Brain pericyte (primary cell): ENCODE measurements at places on chromosomes 16 and 17.

DNA sequence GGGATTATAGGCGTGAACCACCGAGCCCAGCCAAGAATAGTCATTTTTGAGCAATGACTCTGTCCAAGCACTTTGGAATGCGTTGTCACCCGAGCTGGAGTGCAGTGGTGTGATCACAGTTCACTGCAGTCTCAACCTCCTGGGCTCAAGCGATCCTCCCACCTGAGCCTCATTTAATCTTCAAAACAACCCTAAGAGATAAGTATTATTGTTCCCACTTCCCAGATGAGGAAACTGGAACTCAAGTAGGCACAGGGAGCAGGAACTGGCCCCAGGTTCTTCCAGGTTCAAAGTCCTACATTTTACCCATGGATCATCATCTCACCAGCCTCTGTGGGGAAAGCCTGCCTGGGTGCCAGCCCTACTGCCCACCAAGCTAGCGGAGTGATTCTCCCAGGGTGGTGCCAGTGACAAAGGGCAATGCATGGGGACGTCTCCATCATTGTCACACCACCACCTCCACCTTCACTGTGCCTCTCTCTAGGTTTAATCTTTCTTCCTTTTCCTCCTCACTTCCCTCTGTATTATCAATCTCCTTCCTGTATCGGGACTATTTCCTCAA, 11.3 kb upstream of the RNF157 start:
- no peak for DNase-seq

DNA sequence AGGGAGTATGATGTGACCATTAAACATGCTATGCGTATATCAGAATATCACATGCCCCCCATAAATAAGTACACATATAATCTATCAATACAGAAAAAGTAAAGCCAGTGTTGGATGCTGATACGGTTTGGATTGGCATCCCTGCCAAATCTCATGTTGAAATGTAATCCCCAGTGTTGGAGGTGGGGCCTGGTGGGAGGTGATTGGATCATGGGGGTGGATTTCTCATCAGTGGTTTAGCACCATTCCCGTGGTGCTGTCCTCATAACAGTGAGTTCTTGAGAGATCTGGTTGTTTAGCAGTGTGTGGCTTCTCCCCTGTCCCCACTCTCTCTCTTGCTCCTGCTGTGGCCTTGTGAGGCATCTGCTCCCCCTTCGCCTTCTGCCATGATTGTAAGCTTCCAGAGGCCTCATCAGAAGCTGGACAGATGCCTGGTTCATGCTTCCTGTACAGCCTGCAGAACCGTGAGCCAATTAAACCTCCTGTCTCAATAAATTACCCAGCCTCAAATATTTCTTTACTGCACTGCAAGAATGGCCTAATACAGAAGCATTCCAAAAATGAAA, 88.9 kb downstream of the AATF start:
- no peak for DNase-seq

- no peak for DNase-seq
Observed at GRCh38 chr16:53600126-53600525, 97.1 kb upstream of the AKTIP start.

GRCh38 chr16:83920894-83921491, 22.1 kb downstream of the MLYCD start:
- no peak for DNase-seq

DNA sequence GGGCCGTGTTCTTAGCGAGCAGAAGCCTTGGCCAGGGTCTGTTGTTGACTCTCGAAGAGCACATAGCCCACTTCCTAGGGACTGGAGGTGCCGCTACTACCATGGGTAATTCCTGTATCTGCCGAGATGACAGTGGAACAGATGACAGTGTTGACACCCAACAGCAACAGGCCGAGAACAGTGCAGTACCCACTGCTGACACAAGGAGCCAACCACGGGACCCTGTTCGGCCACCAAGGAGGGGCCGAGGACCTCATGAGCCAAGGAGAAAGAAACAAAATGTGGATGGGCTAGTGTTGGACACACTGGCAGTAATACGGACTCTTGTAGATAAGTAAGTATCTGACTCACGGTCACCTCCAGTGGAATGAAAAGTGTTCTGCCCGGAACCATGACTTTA, 18.5 kb downstream of the RSPRY1 start:
- DNase-seq, result no peak

DNA sequence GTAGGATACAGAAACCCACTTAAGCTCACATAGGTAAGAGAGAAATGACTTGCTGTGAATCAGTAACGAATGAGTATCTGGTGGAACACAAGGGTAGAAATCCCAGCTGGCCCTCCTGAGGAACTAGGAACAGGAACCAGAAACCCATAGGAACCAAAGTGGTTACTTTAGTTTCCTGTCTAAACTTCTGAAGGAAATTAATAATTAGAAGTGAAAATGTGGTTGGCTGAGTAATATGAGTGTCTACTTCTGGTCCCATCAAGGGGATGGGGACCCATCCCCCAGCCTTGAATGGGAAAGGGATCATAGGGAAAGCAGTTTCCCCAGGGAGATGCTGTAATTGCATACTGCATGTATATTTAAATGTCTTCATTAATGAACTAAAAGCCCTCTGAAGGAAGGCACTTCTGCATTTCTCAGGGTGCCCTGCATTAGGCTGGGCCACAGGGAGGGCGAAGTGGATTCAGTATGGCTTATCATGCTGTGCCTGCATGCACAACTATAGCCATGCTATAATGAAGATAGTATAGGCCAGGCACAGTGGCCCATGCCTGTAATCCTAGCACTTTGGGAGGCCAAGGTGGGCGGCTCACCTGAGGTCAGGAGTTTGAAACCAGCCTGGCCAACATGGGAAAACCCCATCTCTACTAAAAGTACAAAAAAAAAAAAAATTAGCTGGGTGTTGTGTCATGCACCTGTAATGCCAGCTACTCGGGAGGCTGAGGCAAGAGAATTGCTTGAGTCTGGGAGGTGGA, 45.6 kb downstream of the CYB5B start:
- no peak for DNase-seq

DNA sequence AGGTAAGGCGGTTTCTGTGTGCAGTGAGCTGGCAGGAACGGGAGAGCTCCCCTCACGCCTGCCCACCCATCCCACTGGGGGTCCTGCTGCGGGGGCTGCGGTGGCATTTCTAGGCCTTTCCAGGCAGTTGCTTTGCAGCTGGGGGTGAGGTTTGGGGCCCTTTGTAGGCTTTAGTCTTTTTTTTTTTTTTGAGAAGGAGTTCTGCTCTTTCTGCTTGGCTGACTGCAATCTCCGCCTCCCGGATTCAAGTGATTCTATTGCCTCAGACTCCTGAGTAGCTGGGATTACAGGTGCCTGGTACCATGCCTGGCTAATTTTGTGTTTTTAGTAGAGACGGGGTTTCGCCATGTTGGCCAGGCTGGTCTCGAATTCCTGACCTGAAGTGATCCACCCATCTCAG, 11.1 kb downstream of the TSC2 start:
- no peak for DNase-seq

DNA sequence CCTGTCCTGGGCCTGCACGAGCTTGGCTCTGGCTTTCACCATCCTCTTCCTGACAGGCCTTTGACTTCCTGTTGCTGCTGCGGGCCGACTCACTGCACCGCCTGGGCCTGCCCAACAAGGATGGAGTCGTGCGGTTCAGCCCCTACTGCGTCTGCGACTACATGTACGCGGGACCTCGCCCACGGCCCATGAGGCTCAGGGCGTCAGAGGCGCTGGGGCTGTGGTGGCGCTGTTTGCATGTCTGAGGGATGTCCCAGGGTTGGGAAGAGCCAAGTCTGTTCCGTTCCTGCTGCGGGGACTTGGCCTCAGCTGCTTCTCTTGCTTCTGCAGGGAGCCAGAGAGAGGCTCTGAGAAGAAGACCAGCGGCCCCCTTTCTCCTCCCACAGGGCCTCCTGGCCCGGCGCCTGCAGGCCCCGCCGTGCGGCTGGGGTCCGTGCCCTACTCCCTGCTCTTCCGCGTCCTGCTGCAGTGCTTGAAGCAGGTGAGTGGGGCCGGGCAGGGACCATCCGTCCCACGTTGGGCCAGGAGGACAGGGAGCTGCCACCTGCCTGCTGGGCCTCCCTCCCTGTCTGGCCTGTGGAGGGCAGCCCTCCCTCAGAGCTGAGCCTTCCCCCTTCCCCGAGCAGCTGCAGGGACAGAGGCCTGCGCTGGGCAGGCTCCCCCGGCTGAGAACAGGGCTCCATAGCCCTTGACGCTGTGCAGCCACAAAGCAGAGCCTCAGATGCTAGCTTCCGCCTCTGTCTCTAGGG, 23.8 kb downstream of the TSC2 start:
- no peak for DNase-seq

- no peak for DNase-seq
Observed at GRCh38 chr17:39097537-39097936, 53.9 kb downstream of the PLXDC1 start.

GRCh38 chr16:87418644-87419043, 26.5 kb downstream of the MAP1LC3B start:
- DNase-seq, result no peak

GRCh38 chr16:72956124-72957064, 91.5 kb downstream of the ZFHX3 start:
- no peak for DNase-seq

GRCh38 chr17:28760601-28761562, 17.1 kb downstream of the TRAF4 start:
- DNase-seq, result no peak

DNA sequence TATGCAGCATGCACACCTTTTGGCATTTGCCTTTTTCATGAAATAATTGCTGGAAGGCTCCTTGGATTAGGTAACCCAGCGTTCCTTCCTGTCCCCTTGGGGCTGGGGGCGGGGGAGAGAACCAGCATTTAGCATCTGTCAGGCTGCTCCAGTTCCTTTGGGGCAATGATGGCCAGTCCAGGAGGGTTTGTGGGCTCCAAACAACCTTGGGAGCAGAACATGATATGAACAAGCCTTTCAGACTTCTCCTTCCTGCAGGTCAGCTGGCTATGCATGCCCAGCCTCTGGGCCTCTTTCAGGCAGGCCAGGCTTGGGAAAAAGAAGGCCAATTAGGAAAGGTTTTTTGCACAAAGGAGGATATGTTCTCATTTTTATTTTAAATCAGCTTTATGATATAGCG, 1.1 kb upstream of the SMTNL2 start:
- no peak for DNase-seq

- DNase-seq, result no peak
Observed at GRCh38 chr17:76065775-76066174, 6.5 kb downstream of the SRP68 start.

DNA sequence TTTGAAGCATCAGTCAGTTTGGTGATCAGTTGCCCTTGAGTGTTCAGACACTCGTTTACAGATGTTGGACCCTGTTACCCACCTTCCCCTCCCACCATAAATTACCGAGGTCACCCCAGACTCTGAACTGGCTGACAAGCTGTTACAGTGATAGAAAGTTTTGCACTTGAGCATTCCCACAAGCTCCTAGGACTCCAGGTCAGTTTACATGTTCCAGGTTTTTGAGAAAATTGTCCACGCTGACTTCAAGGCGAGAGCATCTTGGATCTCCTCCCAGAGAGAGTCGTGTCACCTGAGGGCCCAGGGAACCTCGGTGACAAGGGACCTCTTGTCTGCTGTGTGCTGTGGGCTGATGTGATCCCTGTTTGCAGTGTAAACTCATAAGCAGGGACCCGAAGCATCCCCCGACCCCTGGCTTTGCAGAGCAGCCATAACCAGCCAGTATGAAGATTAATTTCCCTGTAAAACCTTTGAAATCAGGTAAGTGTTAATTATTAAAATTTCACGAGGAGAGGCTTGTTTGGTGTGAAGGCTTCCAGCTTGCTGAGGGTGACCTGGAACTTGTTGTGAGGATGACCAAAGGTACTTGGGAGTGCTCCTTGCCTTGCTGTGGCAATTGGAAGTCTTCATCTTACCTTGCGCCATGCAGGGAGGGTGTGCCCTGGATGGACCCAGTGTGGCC, 91.2 kb downstream of the CMIP start:
- no peak for DNase-seq

DNA sequence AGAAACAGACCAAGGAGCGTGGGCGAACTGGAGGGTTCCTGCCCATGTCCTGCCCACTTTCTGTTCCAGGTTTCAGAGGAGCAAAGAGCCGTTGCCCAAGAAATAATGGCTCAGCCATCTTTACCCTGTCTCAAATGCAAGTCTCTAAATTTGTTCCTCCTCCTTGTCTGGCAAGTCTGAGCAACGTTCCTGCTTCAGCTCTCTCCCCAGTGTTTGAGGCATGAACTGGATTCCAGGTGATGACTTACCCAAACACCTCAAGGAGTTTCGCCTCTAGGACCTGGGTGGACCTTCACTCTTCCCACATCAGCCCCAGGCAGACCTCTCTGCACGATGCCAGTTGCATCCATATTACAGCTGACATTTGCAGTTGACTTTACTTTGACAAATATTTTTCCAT, 521.9 kb upstream of the HSBP1 start:
- DNase-seq, result no peak

DNA sequence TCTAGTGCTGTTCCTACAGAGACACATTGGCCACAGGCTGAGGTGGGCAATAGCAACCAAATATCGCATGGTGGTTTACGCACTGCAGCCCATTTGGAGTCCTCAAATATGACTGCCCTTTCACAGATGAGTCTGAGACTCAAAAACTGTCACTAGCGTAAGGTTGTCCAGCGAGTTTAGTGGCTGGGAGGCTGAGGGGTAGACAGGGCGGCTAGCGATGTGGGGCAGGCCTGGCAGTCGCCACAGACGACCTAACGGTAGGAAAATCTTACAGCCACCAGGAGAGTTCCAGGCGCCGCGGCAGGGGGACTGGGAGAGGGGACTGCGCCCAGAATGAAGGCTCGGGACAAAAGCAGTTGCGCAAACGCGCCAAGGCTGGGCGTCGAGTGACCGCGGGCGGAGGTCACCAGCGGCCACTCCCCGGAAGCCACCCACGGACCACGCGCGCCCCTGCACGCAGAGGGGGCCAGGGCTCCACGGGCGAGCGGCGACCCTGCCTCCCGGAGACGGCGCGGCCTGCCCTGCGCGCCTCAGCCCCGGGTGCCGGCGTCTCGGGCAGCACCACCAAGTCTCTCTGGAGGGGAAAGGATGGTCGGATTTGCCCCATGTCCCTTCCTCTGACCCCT, 699 bp upstream of the MAP1LC3B start:
- DNase-seq, result no peak

GRCh38 chr16:79679334-79679733, 78.8 kb upstream of the MAF start:
- DNase-seq, result no peak

DNA sequence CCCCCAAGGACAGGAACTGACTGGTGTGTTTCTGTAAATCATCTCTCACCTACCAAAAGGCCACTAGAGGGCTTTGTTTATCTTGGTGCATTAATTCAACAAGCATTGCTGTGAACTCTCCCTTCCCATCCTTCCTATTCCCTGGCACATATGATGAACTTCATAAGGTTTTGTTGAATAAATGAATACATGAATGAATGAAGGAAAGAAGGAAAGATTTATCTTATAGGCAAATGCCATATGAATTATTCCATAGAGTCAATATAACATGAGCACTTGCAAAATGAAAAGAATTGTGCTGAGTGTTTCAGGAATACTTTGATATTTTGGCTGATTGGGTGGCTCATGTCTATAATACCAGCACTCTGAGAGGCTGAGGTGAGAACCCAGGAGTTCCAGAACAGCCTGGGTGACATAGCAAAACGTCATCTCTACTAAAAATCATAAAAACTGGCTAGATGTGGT, 4.3 kb downstream of the SPDYE4 start:
- no peak for DNase-seq

GRCh38 chr16:1913327-1914083, 4.7 kb downstream of the HS3ST6 start:
- DNase-seq, result no peak

GRCh38 chr17:40097931-40098845, 2.2 kb downstream of the NR1D1 start:
- DNase-seq, result no peak
